NCI-H774 (cell line): ENCODE measurements at places on chromosomes 11 and 22.
A peak's percentile ranks its signal among the peaks of the same experiment; 100 is the strongest.

GRCh38 chr11:18307461-18308139, 14.3 kb downstream of the HPS5 start:
- DNase-seq, result no peak

DNA sequence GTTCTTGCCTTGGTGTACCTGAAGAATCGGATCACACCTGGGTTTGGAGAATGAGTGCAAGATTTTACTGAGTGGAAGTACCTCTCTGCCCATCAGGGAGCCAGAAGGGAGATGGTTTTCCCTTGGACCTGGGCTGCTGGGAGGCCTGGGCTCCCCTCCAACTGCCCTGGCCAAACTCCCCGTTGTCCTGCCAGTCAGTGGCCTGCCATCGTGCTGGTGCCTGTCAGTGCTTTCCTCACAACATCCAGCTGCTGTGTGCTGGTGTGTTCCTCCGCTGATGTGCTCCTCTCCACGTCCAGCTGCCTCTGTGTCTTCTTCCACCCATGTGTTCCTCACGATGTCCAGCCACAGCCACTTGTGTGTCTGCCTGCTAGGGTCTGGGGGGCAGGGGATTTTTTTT, 87.9 kb upstream of the CLPB start:
- no peak for DNase-seq

GRCh38 chr11:133895551-133895950, 50.2 kb upstream of the SPATA19 start:
- DNase-seq, result no peak

DNA sequence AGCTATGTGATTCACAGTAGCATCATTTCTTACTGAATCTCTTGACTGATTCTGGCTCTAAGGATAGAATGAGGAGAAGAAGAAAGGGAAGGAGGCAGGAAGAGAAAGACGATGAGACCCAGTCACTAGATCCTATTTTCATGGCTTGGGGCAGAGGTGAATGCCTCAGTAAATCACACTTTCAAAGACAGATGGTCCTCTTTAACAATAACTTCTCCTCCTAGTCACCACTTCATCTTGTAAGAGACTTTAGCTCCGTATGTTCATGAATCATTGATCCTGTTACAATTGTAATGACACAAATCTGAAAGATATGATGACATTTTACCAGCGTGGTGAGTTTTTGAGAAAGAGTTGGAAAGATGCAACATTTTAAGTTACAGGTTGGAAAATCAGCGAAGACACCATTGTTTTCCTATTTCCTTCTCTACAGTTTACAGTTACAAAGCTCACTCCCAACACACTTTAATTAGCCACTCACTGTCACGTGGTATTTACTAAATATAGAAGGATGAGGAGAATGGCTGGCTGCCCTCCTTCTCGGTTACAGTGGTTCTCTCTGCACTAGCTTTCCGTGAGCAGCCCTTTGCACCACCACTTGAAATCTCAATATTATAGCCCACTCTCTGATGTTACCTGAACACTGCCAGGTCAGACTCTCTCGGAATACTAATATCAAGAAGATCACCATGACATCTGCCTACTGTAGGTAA, 205.8 kb downstream of the CADM1 start:
- no peak for DNase-seq

DNA sequence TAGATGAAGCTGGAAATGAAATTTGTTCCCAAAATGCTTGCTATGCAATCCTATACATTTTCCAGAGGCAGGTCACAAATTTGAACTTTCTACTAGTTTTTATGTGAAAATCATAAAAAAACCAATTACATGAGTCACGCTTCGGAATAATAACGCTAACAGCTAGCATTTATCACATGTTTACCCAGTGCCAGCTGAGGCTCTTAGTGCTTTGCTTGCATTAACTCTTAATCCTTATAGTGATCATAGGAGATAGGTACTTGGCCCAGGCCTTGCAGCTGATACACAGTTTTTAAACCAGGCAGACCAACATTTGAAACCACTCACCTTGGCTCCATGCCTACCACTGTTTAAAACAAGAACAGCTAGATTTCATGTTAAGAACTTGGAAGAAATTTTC, 131.8 kb upstream of the RAG2 start:
- peak; percentile 16 for DNase-seq

- no peak for DNase-seq
Measured at GRCh38 chr22:37818409-37819104, 4.6 kb upstream of the GALR3 start.

GRCh38 chr11:123174196-123175183, 20.6 kb downstream of the CLMP start:
- DNase-seq, result no peak

DNA sequence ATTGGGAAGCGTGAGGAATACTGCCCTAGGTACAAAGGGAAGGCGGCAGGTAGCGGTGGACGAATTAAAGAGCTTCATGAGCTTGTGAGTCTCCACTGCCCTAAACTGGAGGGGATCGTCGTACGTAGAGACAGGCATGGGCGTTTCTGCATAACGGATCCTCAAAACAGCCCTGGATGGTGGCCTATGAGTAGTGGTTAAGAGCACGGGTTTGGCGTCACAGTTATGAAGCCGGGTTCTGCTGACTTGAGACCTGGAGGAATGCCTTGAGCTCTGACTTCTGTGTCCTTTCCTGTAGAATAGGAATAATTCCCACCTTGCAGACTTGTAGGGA, 335 bp downstream of the TMEM138 start:
- DNase-seq, result no peak

DNA sequence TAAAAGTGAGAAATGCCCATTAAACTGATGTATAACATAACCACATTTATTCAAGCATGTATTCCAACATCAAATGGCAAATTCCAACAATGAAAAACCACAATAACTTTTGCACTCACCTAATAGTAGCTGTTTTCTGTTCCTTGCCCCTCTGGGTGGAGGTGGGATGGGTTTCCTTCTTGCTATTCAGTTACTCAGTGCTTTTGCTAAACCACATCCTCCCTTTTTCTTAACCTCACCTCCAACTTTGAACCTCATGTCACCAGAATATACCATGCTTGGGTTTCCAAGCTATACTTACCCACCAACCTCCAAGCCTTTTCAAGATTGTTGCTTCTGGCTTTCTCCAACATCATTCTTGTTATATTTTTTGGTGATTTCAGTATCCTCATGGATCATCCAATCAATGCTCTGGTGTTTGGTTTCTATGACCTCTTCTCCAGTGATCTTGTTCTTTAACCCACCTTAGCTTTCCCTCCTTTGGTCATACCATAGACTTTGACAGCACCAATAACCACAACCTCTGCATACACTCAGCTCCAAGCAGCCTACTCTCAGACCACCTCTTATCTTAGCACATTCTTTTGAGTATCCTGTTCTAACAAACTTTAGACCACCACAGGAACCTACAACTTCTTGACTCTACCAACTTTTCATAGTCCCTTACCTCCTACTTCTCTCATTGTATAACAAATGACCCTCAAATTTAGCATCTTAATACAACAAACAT, 3.2 kb upstream of the CCDC15 start:
- DNase-seq, result no peak

- DNase-seq, result no peak
Measured at GRCh38 chr11:44868021-44868420, 82.7 kb downstream of the TP53I11 start.

- no peak for DNase-seq
Measured at GRCh38 chr22:25759825-25760231, 17.8 kb downstream of the MYO18B start.

DNA sequence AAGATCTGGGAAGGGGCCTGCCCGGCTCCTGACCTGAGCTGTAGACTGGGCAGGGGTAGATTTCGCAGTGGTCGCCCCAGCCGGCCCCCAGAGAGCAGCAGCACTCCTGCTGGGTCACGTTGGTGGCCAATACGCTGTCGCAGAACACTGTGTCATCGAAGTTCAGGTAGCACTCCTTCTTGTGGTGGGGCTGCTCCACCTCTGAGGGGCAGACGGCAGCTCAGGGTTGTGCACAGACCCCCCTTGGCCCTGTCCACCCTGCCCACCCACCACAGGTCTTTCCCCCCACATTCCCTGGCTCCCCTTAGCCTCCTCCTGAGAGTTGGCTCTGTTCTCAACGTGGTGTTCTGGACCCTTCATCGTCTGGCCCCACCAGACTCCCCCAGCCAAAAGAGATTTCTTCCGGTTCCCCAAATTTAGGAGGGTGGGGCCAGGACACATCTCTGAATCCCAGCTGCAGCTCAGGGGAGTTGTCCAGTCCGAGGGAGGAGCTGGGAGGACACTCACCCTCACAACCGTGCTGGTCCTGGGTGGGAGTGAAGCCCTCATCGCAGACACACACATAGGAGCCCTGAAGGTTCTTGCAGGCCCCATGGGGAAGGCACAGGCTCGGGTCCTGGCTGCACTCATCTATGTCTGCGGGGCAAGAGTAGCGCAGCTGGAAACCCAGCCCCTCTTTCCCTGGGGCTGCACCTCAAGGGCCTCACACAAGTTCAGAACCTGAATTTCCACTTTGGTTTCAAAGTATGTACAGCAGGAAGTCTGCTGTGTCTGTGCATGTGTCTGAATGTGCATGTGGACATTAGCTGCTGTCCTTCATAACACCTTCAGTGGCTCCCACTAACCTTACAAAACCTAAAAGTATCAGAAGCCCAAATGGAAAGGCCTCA, 16.5 kb downstream of the SCYL1 start:
- DNase-seq, result no peak

- DNase-seq, result no peak
Measured at GRCh38 chr11:76836613-76837291, 24.0 kb upstream of the ACER3 start.

DNA sequence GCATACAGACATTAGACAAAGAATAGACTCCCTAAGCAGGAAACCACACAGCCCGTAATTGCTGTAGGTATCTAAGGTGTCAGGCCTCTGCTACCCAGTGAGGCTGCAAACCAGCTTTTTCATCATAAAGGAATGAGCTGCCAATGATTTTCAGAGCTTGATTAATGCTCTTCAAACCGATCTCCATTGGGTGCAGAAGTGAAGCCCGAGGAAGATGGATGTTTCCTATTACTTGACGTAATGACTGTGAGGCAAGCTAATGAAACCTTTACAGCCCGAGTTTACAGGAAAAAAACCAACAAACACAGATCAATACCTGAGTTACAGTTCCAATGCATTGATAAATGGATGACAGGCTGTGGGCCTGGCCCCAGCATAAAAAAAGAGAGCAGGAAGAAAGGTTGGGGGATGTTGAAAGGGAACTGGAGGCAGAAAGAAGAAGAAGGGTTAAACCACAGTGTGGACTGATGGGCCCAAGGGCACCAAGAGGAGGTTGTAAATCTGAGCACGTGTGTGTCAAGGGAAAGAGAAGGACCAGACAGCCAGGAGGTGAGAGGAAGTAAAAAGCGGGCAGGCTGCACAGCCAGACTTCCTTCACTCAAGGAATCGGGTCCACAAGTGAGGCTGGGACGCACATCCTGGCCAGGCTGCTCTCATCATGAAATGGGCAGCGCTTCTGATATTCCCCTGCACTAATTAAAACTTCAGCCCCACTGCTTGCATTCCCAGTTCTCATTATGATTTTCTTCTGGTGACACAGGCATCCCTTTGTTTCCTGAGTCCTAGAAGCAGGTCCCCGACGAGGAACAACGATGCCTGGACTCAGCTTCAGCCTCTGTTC, 70.6 kb upstream of the NTM start:
- no peak for DNase-seq

GRCh38 chr11:70865356-70865755, 387.0 kb downstream of the SHANK2 start:
- DNase-seq, result no peak

- no peak for DNase-seq
Measured at GRCh38 chr11:28863422-28863821, 755.2 kb downstream of the METTL15 start.

DNA sequence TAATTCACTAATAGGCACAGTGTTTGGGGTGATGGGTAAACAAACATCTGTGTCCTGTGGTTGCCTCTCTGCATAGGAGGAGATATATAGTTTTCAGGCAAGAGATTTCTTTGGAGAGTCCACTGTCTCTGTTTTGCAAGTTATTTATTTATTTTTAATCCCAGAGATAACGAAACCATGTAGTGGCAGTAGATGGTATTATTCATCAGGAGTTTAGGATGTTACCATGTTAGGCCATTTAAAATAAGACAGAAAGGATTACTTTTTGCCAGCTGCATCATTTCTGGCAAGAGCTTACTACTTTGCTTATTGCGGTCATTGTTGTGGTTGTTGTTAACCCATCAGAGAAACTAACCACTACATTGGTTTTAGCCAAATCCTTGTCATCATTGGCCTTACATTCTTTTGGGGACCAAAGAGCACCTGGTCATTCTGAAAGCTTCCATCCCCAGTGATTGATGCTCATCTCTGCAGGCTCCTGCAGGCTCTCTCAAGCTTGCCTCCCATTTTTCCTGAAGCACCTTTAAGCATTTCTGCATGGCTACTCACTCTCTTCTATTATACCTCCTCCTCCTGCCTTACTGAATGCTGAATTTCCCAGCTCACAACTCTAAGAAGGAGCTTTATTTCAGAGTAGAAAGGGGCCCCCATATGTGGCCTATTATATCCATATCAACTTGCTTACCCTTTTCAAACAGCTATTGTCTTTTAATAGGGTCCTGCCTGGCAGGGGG, 84.4 kb downstream of the CSTPP1 start:
- DNase-seq, result no peak

DNA sequence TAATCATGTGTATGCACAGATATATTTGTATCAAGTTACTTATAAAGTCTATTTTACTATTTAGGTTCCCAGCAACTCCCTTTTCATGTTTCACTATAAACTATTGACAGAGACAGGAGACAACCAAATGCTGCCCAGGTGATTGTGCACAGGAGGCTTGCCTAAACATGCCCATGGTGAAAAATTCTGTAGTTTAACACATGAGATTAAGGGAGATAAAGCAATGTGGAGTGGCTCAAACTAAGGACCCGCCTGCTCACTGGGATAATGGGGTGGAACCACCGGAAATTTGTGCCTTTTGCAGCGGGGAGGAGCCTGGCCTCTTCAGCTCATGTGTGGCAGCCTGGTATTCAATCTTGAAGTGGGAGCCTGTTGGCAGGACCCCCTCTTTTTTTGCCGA, 459.5 kb upstream of the CNTN5 start:
- no peak for DNase-seq

GRCh38 chr22:23077627-23078461, 7.5 kb downstream of the GNAZ start:
- no peak for DNase-seq

- DNase-seq, result no peak
Measured at GRCh38 chr22:37679670-37680069, 4.2 kb downstream of the LGALS1 start.

- DNase-seq, result no peak
Measured at GRCh38 chr22:46522797-46523196, 14.6 kb downstream of the CELSR1 start.

DNA sequence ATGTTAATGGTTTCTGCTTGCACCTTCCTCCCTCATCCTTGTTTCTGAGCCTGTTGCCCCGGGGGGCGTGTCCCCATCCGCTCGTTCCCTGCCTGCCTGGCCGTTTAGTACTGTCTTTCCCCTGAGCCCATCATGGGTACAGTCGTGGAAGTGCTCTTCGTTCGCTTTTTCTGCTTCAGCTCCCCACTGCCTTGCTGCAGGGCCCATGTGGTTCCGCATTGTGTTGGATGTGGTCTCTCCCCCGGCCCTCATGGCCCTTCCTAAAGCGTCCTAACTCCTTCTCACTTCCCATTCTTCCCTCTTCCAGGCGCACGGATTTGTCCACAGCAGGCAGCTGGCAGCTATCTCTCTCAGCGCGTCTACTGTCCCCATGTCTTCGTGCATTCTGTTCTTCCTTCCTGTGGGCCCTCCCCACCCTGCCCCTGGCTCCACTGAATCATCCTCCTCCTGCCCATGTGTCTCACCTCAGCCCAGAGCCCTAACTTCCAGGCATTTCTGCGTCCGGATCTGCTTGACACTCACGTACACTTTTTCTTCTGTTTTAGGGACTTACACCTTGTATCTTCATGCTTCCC, 98.1 kb downstream of the ZBTB16 start:
- no peak for DNase-seq
